Stimulated activated CD4-positive, alpha-beta T cell treated with anti-CD3 and anti-CD28 coated beads, Interleukin-1b, Interleukin-23, amount 100 ng/mL, for 24 hours (primary cell): ENCODE measurements at places on chromosomes 2 and 18.
A peak's percentile ranks its signal among the peaks of the same experiment; 100 is the strongest.

DNA sequence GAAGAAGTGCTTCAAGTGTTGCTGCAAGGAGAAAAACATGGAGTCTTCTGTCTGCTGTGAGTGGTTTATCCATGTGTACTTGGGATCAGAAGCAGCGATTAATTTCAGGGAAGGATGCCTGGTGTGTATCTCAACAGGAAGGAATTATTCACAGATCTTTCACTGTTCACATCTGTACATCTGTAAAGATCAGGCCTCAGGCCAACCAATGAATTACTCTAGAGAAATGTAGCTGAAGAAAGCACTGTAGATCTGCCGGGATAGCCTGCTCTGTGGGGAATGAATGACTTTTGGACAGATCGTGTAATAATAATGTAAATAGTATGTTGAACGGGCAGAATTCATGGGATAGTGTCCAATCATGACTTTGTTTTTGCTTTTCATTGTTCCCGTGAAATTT is 54.0 kb upstream of the SPP2 start:
- no peak for DNase-seq

- no peak for DNase-seq
Measured at GRCh38 chr2:152434395-152435182, 99.6 kb downstream of the FMNL2 start.

- DNase-seq, result no peak
Measured at GRCh38 chr2:67055387-67056304, 341.5 kb upstream of the ETAA1 start.

- no peak for DNase-seq
Measured at GRCh38 chr2:3637692-3638455, 20.1 kb upstream of the ALLC start.

DNA sequence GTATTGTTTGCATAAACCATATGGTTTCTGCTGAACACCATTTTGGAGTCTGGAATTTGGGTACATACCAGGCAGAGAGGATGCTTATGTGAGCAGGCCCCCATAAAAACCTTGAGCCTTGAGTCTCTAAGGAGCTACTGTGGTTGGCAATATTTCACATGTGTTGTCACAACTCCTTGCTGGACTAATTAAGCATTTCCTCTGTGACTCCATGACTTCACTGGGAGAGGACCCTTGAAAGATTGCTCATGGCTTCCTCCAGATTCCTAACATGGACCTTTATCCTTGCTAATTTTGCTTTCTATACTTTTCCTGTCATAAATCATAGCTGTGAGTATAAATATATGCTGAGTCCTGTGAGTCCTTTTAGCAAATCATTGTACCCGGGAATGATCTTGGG is 7.6 kb upstream of the COQ10B start:
- no peak for DNase-seq

- no peak for DNase-seq
Measured at GRCh38 chr2:48991415-48992131, 162.7 kb downstream of the FSHR start.

DNA sequence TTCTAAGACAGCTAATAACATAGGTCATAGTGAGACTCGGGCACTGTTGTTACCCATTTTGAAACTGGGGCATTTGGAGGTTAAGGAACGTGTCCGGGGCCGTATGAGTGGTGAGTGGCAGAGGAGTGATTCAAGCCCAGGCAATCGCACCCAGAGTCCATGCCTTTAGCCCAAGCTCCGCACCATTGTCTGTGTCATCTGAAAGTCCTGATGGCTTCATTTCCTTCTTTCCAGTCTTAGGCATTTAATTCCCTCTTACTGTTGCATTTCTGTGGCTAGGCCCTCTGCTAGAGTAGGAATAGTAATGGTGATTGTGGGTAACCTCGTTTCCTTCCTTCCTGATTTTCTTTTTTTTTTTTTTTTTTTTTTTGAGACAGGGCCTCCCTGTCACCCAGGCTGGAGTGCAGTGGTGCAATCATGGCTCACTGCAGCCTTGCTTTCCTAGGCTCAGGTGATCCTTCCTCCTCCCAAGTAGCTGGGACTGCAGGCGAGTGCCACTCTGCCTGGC is 49.8 kb upstream of the ASB1 start:
- DNase-seq, result no peak

DNA sequence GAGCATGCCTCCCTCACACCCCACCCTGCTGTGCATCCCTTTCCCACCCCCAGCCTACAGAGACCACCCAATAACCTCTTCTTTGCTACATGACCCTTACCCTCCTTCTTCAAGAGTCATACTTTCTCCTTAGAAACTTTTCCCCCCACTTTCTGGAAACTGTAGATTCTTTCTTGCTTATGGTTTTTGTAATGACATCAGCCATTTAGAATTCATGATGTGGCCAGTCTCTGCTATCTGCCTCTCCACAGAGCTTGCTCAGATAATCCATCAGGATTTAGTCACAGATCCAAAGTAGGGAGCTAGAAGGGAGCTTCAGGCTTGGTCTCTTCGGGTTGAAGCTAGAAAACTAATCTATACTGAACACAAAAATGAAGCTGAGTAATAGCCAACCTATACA is 36.5 kb downstream of the GALM start:
- no peak for DNase-seq

GRCh38 chr2:71610671-71611070 is 157.3 kb downstream of the DYSF start:
- no peak for DNase-seq

- DNase-seq, result no peak
Measured at GRCh38 chr18:25010623-25011374, 341.2 kb downstream of the ZNF521 start.

- DNase-seq, result no peak
Measured at GRCh38 chr2:189726271-189726670, 36.3 kb downstream of the OSGEPL1 start.

DNA sequence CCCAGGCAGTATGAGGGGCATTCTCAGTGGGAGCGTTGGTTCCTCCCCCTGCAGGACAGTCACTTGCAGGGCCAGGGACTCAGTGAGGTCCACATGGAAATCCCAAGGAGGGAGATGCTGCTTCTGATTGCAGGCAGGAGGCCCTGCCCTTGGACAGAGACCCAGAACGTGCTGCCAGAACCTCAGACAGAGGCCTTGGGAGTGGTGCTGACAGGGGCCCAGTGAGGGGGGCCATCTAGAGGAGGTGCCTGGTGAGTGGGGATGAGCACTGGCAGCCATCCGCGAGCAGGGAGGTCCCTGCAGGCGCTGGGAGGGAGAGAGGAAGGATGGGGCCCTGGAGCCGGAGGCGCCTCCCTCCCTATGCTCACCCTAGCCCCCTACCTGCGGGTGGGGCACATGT is 133.1 kb downstream of the DYSF start:
- no peak for DNase-seq

DNA sequence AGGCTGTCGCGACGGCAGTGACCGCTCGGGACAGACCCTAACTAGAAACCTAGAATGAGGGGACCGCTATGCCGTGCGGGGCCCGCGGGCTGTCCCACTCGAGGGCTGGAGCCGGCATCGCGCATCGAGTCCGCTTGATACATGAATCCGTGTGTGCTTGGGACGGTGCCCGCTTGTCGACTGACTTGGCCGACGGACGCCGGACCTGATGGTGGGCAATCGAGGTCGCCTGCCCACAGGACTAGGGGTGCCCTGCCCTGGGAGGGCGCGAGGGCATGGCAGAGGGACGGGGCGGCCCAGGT is 749 bp upstream of the PTMA start:
- DNase-seq, result peak; percentile 42

- no peak for DNase-seq
Measured at GRCh38 chr2:9699139-9700108, 68.6 kb upstream of the YWHAQ start.

GRCh38 chr2:227804975-227805374 is 8.7 kb upstream of the CCL20 start:
- DNase-seq, result no peak

GRCh38 chr2:231410293-231411004 is 14.9 kb downstream of the B3GNT7 start:
- no peak for DNase-seq

DNA sequence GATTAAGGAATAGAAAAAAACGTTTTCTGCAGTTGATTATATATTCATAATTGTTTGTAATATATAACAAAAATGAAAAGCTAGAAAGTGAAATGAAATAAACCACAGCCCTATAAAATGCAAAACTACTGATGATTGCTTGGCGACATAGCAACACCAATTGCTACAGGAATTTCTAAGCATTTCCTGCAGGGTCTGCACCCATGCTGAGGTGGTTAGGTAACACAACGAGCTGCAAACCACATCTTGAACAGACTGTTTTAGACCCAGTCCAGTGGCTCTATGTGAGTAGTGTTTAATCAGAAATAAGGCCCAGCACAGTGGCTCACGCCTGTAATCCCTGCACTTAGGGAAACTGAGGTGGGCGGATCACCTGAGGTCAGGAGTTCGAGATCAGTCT is 17.2 kb upstream of the UGT1A9 start:
- no peak for DNase-seq

DNA sequence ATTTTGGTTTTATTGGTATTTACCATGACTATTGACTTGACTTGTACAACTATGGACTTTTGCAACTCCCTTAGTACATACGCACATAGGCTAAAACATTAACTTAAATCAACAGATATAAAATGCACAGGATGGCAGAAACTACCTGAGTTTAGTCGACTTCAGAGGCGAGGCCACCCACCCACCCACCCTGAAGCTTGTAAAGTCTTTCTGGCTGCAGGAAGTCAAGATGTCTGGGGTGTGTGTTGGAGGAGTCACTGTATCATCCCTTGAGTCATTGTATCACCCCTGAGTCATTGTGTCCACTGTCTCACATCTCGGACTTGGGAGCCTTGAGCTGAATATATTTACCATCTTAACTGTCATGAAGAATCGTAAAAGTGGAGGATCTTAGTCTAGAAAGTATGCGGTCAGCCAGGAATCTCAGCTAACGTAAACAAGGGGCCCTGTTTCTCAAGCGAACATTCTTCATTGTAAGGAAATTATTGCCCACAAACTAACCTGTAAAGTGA is 140.0 kb upstream of the ST6GAL2 start:
- DNase-seq, result no peak

- no peak for DNase-seq
Measured at GRCh38 chr2:172021074-172021931, 21.6 kb downstream of the METAP1D start.

- DNase-seq, result no peak
Measured at GRCh38 chr2:98448441-98449145, 3.9 kb downstream of the INPP4A start.

GRCh38 chr18:10523544-10523943 is 2.3 kb upstream of the NAPG start:
- DNase-seq, result no peak

DNA sequence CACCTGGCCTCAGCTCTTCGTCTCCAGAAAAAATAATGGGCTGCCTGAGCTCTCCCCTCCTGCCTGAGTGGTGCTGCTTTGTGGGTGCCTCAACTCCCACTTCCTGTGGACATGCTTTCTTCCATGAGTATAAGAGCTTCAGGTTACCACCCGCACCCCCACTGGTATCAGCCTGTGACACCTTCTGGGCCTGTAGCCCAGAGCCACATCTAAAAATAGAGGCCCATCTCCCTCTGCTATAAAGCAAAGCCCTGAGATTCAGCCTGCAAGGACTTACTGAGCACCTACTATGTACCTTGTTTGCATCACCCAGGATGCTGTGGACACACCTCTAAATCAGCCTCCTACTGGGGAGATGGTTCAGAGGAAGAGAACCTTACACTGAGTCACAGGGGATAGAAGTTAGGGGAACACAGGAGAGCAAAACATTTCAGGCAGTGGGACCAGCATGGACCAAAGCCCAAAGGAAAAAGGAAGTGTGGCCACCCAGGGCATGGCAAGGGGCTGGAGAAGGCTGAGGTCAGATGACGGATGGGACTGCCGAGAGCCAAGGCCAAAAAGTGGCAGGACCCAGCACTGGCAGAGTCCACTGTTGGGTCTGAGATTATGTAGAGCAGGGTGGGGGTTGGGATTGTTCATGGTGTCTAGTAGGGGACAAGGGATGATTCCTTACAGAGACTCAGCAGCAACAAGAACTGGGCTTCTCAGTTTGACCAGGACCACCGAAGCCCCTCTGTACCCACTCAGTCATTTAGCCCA is 123.7 kb upstream of the PPP1CB start:
- DNase-seq, result no peak

DNA sequence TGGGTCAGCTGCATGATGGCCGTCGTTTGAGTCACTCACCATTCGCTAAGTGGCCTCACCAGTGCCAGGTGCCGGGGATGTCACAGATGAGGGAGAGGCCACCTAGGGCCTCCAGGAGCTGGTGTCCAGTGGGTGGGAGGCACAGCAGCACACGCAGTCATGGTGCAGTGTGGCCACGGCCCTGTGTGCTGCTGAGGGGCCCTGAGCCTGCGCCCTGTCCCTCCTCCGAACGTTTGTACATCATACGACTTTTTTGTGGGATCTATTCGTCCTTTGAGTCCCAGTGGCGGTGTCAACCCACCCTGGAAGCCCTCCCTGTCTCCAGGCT is 30.1 kb upstream of the ODC1 start:
- no peak for DNase-seq

DNA sequence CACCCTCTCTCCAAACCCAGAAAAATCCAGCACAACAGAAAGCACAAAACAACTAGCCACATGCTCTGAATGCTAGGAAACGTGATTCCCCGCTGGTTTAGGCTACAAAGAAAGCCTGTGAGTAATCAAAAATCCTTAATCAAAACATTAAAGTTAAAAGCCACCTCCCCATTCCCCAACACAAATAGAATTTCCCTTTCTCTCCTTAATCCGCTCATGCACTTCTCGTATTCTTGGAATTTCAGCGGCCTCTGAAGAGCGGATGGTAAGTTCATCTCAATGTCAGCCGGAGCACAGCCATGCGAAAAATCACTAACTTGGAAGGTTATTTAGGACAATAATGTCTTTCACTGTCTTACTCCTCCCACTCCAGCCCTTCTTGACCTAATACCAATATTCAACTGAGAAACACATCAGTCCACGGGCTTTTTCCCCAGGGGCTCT is 126.7 kb downstream of the OSBPL1A start:
- DNase-seq, result no peak

GRCh38 chr2:59892398-59892797 is 661.1 kb downstream of the BCL11A start:
- DNase-seq, result no peak

GRCh38 chr2:108573061-108573460 is 38.8 kb downstream of the LIMS1 start:
- no peak for DNase-seq

DNA sequence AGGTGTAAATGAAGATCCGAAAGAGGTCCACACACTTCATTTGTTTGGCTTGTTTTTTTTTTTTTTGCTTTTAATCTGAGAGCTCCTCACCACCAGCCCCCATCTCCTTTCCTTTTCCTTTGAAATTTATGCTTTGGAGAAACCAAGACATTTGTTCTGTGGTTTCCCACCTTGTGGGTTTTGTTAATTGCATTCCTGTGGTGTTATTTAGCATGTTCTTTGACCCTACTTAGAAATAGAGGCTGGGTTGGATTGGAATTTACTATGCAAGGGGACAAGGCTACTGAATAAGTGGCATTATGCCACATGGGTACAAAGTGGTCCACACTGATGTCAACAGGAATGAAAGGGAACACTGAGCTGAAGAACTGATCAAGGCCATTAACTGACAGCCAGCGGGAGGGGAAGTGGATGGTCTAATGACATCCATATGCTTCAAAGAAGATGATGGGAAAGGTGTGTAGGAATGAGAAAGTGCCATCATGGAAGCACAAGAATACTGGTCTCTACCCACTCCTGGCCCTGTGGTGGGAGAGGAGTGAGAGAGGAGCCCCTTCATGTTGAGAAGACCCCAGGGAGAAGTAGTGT is 8.9 kb downstream of the CCL20 start:
- no peak for DNase-seq

GRCh38 chr2:203672856-203673255 is 33.6 kb upstream of the CD28 start:
- no peak for DNase-seq

- DNase-seq, result no peak
Measured at GRCh38 chr2:85754313-85755095, 713 bp downstream of the ATOH8 start.
